ENCODE measurements at places on chromosomes 12 and 14. TPM values are rescaled to one million over a fixed set of nuclear protein-coding genes. Genes with fewer than 3 reads are reported as not detected.

RDH5 gene
- 1.4 TPM for polyA plus RNA-seq

CFAP251 gene
- not detected for polyA plus RNA-seq

NOS1 gene
- polyA plus RNA-seq: not detected

RPGRIP1 gene
- not detected for polyA plus RNA-seq

EFCAB11 gene
- polyA plus RNA-seq: 2.1 TPM

TM7SF3 gene
- polyA plus RNA-seq: 67.4 TPM

RASSF8 gene
- not detected for polyA plus RNA-seq

SMOC1 gene
- polyA plus RNA-seq: not detected

ASPG gene
- polyA plus RNA-seq: not detected

C12orf56 gene
- polyA plus RNA-seq: not detected

OS9 gene
- polyA plus RNA-seq: 66.5 TPM

CD163L1 gene
- polyA plus RNA-seq: not detected

NXPH4 gene
- polyA plus RNA-seq: not detected

CEP290 gene
- polyA plus RNA-seq: 4.3 TPM

KRT82 gene
- polyA plus RNA-seq: not detected

ADSS1 gene
- 1.4 TPM for polyA plus RNA-seq

All from CD4-positive, CD25-positive, alpha-beta regulatory T cell (primary cell).